Endothelial cell of umbilical vein (primary cell): ENCODE measurements at places on chromosomes 16 and 17. TPM values are rescaled to one million over a fixed set of nuclear protein-coding genes. Genes with fewer than 3 reads are reported as not detected.

Gene RBFOX1
- polyA plus RNA-seq = not detected in 2 replicates

Gene RABEP1
- 8.9 and 10.1 TPM in 2 replicates for polyA plus RNA-seq

Gene UTS2R
- not detected in 2 replicates for polyA plus RNA-seq

Gene SAMD14
- 6.8 and 9.6 TPM in 2 replicates for polyA plus RNA-seq

Gene CPNE7
- 5.4 and 5.9 TPM in 2 replicates for polyA plus RNA-seq

DNA sequence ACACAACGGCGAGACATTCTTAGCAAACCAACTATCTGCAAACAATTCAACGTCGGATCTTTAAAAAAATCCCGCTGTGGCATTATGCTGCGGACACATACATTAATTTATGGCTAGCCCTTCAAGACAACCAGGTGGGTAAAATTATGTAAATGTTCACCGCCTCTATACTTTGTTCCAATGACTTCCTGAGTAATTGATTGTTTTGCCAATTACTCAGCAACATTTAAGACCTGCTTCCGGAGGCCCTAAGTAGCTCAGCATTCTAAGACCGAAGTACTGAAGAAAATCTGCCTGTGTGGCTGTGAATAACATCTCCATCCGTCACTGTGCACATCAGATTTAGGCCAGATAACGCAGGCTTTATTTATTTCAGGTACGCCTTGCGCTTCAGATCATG lies 23.3 kb downstream of the QPRT start:
- DNase-seq = no peak

GRCh38 chr16:54628796-54629625 lies 301.7 kb upstream of the IRX5 start:
- no peak for DNase-seq

DNA sequence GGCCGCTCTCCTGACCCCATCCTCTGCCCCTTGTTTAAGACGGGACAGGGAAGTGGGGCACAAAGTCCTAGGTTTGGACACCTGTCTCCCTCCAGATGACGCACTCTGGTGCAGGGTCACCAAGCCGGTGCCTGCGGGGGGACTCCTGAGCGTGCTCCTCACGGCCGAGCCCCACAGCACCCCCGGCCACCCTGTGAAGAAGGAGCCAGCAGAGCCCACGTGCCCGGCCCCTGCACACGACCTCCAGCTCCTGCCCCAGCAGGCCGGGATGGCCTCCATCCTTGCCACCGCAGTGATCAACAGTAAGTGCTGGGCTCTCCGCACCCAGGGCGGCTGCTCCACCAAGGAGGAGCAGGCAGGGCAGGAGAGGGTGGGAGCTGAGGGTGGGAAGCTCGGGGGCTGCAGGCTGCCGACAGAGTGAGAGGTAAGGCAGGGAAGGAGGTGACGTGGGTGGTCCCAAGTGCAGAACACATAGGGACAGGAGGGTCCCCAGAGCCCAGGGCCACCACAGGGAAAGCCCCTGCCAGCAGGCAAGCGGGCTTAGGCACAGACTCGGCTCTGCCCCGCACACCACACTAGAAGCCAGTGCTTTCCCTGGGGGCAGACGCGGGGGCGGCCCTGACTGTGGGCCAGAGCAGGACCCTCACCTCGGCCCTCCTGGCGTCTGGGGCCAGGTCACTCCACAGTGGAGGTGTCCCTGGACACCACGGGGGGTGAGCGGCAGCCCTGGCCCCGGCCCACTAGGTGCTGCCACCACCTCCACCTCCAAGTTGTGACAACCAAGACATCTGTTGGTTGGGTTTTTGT lies 42.1 kb upstream of the ZC3H18 start:
- no peak for DNase-seq

GRCh38 chr16:88368994-88369393 lies 13.8 kb upstream of the ZNF469 start:
- DNase-seq = no peak

- peak; percentile 95 for DNase-seq
Observed at GRCh38 chr16:22206013-22206841, at the start of gene EEF2K. Gene EEF2K, plus strand, starts transcription at chr16:22206278. Its CDS starts 19,452 bp downstream, at chr16:22225730.

GRCh38 chr17:42560246-42560645 lies 1.7 kb upstream of the COASY start:
- DNase-seq = no peak

GRCh38 chr17:15262291-15263205 lies 2.6 kb downstream of the PMP22 start:
- DNase-seq = peak; percentile 63

DNA sequence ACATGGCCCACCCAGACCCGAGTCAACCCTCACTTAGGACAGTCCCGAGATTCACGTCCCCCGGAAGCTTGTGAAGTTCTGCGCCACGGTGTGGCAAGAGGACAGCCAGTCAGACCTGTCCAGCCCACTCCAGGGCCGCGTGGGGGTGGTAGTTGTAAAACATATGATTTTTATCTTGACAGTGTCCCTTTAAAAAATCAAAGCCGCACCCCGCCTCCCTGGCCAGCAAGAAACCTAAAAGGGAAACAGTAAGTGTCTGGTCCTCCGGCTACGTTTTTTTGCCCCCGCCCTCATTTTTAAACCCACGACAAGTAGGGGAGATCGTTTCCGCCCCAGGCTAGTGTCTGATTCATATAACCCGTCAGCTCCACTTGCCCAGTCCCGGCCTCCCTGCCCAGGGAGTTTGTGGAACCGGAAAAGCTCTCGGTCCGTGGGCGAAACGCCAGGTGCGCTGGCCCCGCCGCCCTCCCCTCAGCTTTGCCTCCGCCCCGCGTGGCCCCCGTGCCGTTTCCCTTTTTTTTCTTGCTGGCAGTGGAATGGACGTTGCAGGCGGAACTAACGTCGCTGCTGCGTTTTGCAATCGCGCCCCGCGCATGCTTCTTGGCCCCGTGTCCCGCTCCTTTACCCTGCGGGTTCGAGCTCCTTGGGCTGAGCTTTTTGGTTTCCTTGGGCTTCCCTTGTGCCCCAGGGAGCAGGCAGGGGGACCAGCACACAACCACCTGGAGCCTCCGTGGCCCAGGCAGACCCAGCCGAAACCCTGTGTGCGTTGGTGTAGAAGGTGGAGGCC lies 13.3 kb upstream of the NUDT16L1 start:
- DNase-seq = no peak

GRCh38 chr16:48590476-48590875 lies 19.5 kb downstream of the N4BP1 start:
- DNase-seq = no peak

GRCh38 chr16:86579268-86580062 lies 1.1 kb downstream of the FOXL1 start:
- no peak for DNase-seq

DNA sequence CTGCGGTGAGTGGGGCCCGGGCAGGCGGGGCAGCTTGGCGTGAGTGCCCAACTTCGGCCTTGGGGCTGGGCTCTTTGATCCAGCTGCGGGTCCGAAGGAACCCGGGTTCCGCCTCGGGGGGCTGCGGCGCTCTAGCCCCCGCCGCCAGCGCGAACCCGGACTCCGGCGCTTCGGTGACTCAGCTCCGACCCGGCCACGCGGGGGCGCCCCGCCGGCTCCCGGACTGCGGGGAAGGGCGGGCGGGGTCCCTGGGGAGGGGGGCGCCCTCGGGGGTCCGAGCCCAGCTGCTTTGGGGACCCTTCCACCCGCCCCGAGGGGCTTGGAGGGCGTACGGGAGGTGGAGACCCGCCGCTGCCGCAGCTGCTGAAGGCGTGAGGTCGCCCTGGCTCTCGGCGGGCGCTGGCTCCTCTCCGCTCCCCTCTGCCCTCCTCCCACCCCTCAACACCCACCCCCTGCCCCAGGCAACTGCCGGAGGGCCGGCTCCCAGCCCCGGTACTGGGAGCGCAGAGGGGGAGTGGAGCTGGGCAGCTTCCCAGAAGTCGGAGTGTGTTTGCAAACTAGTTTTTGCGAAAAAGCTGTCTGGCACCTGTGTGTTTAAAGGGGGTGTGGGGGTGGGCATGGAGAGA lies 516 bp downstream of the CPNE2 start:
- DNase-seq = peak; percentile 48
